ENCODE measurements at places on chromosomes 16 and 17.

DNA sequence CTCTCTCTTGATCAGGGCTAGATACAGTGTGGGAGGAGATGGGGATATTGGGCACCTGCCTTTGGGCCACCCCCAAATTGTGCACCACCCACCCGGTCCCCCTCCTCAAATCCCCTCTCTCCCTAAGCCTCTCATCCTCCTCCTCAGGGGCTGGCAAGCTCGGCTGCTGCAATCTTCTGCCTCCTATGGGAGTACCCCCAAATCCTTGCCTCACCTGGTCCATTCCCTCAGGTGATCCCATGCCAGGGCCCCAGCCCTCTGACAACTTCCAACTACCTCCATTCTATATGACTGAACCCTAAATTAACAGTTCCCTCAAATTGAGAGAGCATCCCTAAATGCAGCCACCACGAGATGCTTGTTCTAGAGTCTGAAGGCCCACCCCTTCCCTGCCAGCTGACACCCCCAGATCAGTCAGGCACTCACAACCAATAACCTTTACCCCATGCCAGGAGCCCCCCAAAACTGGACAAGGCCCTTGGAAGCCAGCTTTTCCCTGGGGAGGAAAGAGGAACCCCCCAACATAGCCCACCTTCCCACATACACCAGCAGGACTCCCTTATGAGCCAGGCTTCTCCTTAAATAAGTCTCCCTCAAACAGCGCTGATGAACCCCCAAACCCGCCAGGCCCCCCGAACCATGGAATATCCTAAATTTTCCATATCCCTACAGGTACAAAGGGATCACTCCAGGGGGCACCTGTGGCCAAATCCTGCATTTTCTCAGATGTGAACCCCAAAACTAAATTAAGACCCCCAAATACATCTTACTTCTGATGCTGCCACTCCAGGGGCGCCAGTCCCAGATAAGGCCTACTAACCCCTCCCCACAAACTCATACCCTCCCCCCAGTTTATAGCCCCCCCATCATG lies 3.2 kb downstream of the DLG4 start:
- no peak for DNase-seq

DNA sequence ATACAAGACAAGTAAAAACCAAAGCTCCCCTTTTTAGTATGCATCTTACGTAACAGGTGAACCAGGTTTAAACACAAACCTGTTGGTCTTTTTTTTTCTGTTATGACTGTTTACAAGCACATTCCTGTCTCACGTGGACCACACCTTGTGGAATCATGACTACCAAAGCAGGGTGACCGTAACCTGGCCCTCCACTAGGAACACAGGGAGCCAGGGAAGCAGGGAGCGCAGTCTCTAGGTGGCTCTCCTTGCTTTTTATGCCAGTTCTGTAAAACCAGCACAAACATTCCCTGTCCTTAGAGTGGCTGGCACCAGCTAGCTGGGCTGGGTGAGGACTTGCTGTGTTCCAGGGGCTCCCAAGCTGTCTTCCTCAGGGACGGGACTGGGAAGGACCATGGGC lies 44.1 kb downstream of the DDX19A start:
- DNase-seq, result no peak

- no peak for DNase-seq
Observed at GRCh38 chr16:67995423-67995822, 3.9 kb downstream of the DPEP2 start.

DNA sequence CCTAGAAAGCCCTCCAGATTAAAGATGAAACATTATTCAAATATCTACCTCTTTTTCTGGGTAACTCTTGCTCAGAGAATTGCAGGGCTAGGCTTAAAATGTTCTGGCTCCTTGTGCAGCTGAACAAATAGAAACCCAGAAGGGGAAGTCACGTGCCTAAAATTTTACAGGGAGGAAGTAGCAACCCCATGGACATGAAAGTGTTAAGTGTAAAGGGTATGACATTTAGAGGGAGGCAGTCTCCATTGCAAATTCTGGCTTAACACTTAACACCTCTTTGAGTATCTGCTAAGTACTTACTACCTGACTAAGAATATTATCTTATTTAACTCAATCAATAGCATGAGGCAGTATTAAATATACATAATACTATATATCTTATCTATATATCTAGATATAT lies 376.1 kb upstream of the ERCC4 start:
- no peak for DNase-seq

DNA sequence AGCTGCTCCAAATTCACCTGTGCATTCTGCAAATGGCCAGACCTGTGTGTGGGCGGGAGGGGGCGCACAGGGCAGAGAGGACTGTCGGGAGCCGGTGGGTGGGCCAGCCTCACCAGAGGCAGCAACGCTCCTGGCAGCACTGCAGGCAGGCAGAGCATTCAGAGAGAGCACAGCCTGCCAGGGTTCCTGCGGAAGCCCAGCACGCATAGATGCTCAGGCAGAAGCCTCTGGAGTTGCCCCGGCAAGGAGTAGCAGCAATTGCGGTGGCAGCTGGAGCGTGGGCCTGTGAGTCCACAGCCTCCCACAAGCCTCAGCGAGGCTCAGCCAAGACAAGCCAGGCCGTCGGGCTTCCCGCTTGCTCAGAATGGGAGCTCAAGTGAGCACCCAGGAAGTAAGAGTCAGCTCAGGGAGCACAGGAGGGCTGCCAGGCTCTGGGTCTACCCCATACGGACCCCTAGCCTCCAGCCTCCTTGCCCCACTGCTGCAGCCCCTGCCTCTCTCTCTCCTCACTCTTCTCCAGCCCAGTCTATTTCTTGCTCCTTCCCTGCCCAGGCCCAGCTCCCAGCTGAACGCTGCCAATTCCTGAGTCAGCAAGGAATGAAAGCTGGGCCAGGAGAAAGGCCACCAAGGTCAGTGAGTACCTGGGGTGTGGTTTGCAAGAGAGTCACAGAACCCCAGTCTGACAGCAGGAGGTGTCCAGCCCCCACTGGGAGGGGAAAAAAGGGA lies 9.6 kb downstream of the EMC6 start:
- DNase-seq, result no peak

DNA sequence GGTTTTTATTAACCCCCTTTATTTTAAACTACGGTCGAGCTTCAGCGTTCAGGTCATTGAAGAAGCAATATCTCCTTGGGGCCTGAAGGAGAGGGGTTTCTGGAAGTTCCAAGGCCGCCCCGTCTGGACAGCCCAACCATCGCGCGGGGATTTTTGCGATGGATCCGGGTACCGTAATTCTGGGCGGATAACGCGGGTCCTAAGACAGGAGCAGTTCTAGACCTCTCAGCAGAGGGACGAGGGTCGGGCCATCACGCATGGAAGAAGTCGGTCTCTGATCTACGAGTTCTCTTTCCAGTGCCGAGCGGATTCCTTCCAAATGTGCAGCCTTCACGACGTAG lies 3.6 kb downstream of the BORCS6 start:
- no peak for DNase-seq

GRCh38 chr16:89547291-89547690 lies 13.2 kb upstream of the RPL13 start:
- no peak for DNase-seq

DNA sequence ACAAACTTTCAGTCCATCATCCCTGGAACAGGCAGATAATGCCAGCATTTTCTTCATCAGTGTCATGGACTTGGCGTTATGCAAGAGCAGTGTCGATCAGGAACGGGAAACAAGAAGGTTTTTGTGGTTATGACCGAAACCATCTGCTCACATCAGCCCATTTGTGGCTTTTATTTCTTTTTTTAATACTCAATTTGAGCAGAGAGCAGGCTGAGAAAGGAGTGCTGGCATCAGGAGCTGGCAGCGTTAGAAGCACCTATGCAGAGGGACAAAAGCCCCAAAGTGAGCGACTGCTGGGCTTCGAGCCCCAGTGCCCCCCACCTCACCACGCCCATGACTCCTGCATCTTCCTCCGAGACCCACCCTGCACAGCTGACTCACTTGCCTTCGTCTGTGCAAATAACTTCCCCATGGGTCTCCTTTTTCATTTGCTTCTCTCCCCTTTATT lies 16.2 kb upstream of the CD300E start:
- no peak for DNase-seq

DNA sequence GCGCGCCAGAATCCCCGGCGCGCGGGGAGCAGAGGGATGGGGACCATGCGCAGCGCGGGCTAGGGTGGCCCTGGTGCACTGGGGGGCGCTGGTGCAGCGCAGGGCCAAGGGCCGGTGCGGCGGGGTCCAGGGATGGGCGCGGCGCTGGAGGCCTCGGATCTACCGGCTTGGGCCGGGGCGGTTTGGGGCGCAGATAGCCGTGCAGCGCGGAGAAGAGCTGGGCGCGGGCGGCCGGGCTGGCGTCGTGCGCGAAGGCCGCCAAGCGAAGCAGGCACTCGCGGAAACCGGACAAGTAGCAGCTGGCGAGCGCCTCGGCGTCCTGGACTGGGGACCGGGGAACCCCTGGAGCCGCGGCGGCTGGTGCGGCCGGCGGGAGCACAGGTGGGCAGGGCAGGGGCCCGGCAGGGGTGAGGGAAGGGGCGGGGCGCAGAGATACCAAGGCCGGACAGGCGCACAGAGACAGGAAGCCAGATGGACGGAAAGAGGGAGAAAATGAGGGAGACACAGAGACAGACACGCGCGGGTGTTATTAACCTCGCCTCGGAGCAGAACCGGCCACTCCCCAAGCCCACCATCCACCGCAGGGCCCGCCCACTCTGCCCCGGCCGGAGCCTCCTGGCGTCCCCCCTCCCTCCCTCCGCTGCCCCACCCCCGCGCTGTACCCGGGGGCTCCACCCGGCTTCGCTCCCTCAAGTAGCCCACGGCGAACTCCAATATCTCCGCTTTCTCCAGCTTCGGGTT lies 2.1 kb downstream of the HES7 start:
- peak; percentile 65 for DNase-seq

DNA sequence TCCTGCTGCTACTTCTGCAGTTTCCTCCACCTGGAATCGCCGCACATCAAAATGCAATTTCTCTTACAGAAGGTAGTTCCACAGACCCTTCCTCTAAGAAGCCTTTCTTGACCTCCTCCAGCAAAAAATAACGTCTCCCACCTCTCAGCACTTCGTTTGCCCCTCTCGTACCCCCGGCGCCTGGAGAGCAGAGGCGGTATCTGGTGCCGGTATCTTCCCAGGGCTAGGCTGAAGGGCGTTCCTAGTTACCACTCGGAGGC lies 482 bp downstream of the DCTPP1 start:
- DNase-seq, result no peak

- no peak for DNase-seq
Observed at GRCh38 chr17:6279659-6280058, 155.3 kb downstream of the AIPL1 start.

DNA sequence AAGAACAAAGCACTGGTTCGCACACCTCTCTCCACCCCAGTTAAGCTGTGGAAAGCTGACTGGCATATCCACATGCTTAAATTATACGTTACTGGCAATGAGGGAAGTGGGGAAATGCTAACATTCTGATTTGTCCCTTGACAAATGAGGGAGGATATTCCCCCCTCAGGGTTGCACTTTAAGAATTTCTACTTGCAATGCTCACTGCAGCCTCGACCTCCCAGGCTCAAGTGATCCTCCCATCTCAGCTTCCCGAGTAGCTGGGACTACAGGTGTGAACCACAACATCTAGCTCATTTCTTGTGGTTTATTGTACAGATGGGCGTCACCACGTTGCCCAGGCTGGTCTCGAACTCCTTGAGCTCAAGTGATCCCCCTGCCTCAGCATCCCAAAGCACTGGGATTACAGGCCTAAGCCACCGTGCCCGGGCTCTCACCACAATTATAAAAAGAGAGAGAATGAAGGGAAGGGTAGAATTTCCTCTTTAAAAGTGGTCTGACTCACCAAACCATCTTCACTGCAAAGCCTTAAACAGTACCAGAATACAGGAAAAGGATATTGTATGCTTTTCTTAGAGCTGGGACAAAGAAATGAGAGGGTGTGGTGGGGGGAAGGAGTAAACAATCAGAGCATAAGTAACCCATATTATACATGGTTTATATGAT lies 38.9 kb downstream of the KANSL1 start:
- DNase-seq, result peak; percentile 49

Data from iris pigment epithelial cell (primary cell).